ENCODE measurements at places on chromosomes 1 and 21.

DNA sequence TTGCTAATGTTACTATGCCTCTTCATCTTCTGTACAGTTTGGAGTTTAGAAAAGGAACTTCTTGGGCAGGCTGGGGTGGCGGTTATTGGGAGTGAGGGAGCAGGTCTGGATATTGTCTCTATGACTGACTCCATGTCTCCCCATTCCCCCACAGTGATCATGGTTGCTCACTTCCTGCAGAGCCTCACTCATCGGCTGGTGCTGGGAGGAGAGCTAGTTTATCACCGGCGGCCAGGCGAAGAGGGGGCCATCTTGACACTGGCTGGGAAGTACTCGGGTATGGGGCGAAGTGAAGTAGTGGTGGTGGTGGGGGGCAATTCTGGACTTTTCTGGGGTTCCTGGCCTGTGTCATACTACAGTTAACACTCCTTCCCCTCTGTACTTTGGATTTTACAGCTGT, 2.2 kb downstream of the TOMM40L start:
- no peak for DNase-seq

DNA sequence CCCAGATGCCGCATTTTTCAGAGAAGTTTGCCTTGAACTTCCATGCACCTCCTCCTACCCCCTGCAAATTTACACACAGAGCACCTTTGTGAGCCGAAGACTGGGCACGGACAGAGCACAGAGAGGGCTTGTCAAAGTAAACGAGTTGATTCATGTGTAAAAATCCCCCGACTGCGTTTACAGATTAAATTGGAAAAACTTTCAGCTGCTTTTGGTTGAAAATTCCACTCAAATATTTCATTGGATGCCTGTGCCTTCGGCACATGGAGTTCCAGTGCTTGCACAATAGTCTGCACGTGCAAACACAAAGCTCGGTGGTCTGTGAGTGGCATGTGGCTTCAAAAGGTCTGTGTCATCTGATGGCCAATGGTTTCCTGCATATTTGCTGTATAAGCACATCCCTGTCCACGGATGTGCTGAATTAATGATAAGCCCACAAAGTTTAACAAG, 177.5 kb downstream of the SETD4 start:
- no peak for DNase-seq

DNA sequence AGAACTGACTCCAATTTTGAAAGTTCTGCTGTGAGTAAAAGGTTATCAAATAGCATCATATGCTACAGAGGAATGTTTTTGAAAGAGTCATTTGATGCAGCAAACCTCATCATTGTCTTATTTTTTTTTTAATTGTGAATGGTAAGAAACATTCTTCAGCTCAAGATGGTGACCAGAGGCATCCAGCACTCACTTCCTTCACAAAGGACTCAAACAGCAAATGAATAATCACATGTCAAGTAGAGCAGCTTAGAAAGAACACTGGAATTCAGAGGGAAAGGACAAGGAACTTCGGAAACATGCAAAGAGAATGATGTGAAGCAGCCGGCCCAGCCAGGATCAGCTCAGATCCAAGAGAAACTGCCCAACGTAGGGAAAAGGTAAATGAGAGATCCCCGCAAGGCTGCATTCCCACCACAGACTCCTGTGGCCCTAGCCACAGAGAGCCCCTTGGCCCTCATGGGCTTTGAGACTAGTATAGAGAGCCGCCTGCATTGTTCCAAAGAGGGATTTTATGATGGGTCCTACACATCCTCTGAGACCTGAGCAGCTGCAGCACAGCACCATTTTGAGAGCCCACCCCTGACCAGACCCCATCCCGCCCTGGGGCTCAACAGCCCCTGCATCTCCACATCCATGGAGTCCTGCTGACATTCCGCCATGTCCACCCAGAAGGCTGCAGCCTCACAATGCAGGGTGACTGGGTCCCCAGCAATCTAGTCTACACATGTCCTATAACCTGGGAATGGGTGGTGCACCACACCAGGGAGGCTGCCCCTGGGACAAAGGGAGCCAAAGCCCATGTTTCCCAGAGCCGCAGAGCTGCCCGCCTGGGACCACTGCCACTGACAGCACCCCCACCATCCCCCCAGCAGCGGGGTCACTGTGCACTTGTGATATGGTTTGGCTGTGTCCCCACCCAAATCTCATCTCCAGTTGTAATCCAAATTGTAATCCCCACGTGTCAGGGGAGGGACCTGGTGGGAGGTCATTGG, 21.2 kb upstream of the UTS2 start:
- DNase-seq, result no peak

DNA sequence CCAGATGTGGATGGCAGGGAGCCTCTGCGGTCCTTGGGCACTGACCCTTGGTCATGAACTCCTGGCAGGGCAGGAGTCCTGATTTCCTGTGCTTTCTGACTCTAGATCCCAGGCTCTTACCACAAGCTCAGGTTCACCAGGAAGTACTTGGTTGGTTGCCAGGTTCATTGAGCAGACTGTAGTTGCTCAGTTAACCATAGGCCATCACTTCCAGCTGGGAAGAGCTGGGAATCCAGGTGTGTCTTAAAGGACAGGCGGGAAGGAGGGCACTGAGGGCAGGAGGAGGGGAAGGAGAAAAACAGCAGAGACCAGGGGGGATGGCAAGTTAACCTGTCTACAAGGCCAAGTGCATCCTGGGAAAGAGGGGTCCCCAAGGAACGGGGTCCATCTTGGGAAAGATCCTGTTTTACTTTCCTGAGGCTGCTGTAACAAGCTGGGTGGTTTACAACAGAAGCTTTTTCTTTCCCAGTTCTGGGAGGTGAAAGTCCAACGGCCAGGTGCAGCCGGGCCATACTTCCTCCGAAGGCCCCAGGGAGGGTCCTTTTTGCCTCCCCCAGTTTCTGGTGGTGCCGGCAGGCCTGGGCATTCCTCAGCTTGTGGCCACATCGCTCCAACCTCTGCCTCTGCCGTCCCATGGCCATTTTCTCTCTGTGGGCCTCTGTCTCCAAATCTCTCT, 11.6 kb downstream of the KCNAB2 start:
- no peak for DNase-seq

All from NCI-H2029 treated with DMSO at 0.1 percent for 48 hours (cell line).